Heart right ventricle (tissue), 16 donors: ENCODE measurements at places on chromosomes 11 and 22. TPM values are rescaled to one million over a fixed set of nuclear protein-coding genes. Genes with fewer than 3 reads are reported as not detected.

The LMNTD2 gene
- 0.37 TPM for total RNA-seq

DNA sequence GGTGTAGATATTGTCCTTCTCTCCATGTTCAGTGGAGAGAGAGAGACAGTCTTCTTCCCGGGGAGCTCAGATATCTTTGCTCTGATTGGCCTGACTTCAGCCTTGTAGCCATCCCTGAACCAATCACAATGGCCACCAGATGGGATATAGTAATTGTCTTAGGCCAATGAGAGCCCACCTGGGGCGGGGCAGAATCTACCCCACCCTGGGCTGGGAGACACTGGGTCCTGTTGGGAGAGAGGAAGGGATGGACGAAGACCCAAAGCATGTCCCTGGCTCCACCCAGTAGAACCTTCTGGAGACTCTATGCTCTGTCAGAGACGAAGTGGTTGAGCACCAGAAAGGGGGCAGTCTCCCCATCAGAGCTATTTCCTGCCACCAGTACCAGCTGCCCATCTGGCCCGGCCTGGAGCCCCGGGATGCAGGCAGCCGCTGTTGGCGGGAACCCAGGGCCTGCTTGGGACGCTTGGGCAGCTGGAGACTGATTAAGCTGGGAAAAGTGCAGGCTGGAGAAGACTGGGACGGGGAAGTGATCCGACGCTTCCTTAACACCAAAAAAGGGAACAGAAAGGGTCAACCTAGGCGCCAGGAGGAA is 31.6 kb upstream of the CBX7 start:
- H3K36me3 ChIP-seq: no peaks in the 10 kb centered on the region
- H3K4me1 ChIP-seq: peaks cover 32% of the 10 kb centered on the region
- H3K27ac ChIP-seq: no peak overlapping the region

DNA sequence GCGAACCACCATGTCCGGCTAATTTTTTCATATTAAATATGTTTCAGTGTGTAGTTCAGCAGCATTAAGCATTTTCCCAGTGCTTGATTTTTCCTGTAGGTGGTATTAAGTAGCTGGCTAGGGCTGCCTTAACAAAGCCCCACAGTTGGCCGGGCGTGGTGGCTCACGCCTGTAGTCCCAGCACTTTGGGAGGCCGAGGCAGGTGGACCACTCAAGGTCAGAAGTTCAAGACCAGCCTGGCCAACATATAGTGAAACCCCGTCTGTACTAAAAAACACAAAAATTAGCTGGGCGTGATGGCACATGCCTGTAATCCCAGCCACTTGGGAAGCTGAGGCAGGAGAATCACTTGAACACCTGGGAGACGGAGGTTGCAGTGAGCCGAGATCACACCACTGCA is 33.5 kb upstream of the TOLLIP start:
- H3K4me3 ChIP-seq: no peak overlapping the region
- no peak for DNase-seq
- no peak overlapping the region for H3K27ac ChIP-seq
- H3K27me3 ChIP-seq: no peaks in the 10 kb centered on the region

DNA sequence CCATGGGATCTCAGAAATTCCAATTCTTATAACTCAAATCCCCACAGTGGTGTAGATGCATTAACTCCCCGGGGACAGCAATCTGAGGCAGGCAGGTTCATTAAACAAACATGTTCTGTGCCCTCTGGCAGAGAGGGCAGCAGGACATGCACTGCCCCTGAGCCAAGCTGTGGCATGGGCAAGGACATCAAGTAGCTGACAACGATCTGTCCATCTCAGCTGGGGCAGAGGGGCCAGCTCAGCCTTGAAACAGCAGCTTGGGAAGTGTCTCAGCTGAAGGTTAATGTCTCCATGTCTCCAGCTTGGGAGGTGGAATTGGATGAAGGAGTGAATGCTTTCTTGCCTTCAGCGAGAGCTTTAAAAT is 13.6 kb downstream of the TMEM25 start:
- DNase-seq: no peak
- H3K36me3 ChIP-seq: peaks cover 6% of the 10 kb centered on the region
- no peak overlapping the region for H3K4me3 ChIP-seq
- H3K4me1 ChIP-seq: no peaks in the 10 kb centered on the region
- no peak overlapping the region for H3K27ac ChIP-seq

The PATE2 gene
- total RNA-seq: not detected

The APOBEC3G gene
- total RNA-seq: 2.2 TPM

DNA sequence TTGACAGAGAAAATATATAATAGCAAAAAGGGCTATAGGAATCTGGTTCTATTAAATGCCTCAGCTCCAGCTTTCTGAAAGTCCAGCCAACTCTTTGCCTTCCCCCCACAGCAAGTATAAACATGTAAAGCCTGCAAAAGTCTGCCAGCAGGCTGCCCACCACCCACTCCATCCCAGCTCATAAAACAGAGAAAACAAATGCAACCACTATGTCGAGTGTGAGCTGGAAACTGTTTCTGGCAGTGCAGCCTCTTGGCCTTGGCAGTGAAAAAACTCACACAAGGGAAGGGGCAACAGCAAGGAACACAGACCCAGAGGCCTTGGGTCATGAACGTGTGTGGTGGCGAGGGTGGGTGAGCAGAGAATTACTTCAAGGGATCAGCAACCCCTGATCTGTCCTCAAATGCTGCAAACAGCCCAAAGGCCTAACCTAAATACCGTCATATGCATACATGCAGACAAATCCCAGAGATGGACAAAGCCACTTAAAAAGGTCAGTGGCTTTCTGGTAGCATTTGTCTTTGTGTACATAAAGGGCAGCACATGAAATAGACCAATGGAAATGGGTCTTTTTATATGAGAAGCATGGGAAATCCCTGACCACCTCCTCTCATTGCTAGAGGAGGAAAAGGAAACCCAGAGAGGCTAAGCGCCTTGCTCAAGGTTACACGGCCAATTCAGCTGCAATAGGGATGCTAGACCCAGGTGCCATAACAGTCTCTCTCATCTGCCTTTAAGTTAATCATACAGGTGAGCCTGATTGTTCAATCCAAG is 74.8 kb downstream of the NAT10 start:
- no peaks in the 10 kb centered on the region for H3K27me3 ChIP-seq
- DNase-seq: no peak
- H3K4me1 ChIP-seq: peaks cover 3% of the 10 kb centered on the region
- H3K4me3 ChIP-seq: no peak overlapping the region
- no peaks in the 10 kb centered on the region for H3K36me3 ChIP-seq

The SCGB1A1 gene
- not detected for total RNA-seq
